ENCODE measurements at places on chromosomes 7 and 10. TPM values are rescaled to one million over a fixed set of nuclear protein-coding genes. Genes with fewer than 3 reads are reported as not detected.

CPN1 gene
- 46.9 TPM for total RNA-seq

BICC1 gene
- total RNA-seq, result 1.6 TPM

ITPRID1 gene
- total RNA-seq, result not detected

ACTA2 gene
- 17.0 TPM for total RNA-seq

PDK4 gene
- 77.4 TPM for total RNA-seq

ORC5 gene
- total RNA-seq, result 13.9 TPM

AKR1C8 gene
- 24.7 TPM for total RNA-seq

SLC35G1 gene
- total RNA-seq, result 2.9 TPM

WDR86 gene
- 0.28 TPM for total RNA-seq

AFAP1L2 gene
- total RNA-seq, result 1.3 TPM

MINPP1 gene
- 15.9 TPM for total RNA-seq

FBXL13 gene
- 0.18 TPM for total RNA-seq

FZD8 gene
- 5.7 TPM for total RNA-seq

PDGFA gene
- 2.7 TPM for total RNA-seq

KCND2 gene
- 0.03 TPM for total RNA-seq

SPDYE2B gene
- total RNA-seq, result not detected

VENTX gene
- total RNA-seq, result 0.15 TPM

CRYGN gene
- total RNA-seq, result not detected

ANXA8 gene
- 1.7 TPM for total RNA-seq

ADIRF gene
- total RNA-seq, result 79.3 TPM

CALHM3 gene
- total RNA-seq, result not detected
